ENCODE measurements at places on chromosomes 11 and 22. TPM values are rescaled to one million over a fixed set of nuclear protein-coding genes. Genes with fewer than 3 reads are reported as not detected.
A peak's percentile ranks its signal among the peaks of the same experiment; 100 is the strongest.

GRCh38 chr11:624705-625635 is at the start of gene CDHR5:
Gene CDHR5 (minus strand): TSS chr11:624955. CDS start chr11:624902, 53 bp downstream.
- no peak within 1 kb of the TSS for H3K4me3 ChIP-seq
- H3K36me3 ChIP-seq, result peaks cover 1% of the 10 kb centered on the region
- no peak within 1 kb of the TSS for H3K27ac ChIP-seq
- no peak for DNase-seq

DNA sequence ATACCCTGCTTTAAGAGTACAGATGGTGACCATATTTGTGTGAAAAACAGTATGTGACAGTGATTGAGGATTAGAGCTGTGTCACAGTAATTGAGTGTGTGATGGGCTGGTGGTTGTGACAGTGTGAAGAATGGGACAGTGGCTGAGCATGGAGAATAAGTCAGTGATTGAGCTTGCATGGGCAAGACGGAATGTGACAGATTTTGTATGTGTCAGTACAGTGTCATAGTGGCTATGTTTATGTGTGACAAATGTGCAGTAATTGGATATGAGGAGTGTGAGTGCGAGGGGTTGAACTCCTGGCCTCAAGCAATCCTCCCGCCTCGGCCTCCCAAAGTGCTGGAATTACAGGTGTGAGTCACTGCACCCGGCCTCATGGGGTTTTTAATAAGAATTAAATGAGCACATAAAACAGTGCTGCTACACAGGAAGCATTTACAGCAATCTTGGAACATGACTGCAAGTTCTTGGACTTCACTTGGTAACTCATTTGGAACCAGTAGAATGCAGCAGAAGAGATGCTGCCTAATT is 583 bp upstream of the RRAS2 start:
- DNase-seq, result no peak
- peaks cover 3% of the 10 kb centered on the region for H3K4me1 ChIP-seq
- no peaks in the 10 kb centered on the region for H3K36me3 ChIP-seq
- H3K4me3 ChIP-seq, result peak overlapping the region; percentile 79

Gene NAALAD2
- total RNA-seq, result not detected

Gene HOATZ
- total RNA-seq, result not detected

GRCh38 chr11:60830478-60831142 is 11.3 kb upstream of the CCDC86 start:
- DNase-seq, result no peak
- no peaks in the 10 kb centered on the region for H3K36me3 ChIP-seq
- no peaks in the 10 kb centered on the region for H3K27me3 ChIP-seq
- H3K4me3 ChIP-seq, result no peak overlapping the region
